Activated naive CD4-positive, alpha-beta T cell treated with anti-CD3 and anti-CD28 coated beads, Interleukin-2, amount 10 ng/mL, durations not matched to agents 7 days and 5 days (primary cell): ENCODE measurements at places on chromosomes 16 and 17.

DNA sequence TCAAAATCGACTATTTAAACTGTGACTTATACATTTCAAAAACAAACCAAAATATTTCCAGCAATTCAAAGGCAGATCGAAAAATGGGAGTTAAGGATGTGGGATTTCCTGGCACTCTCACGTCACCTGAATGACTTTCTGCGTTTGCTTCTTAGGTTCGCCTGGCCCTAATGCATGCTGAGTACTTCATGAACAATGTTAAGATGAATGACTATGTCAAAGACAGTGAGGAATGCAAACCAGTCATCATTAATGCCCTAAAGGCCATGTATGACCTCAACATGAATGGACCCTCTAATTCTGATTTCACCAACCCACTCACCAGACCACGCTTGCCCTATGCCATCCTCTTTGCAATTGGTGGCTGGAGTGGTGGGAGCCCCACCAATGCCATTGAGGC is 7.3 kb downstream of the KLHL10 start:
- DNase-seq = no peak

DNA sequence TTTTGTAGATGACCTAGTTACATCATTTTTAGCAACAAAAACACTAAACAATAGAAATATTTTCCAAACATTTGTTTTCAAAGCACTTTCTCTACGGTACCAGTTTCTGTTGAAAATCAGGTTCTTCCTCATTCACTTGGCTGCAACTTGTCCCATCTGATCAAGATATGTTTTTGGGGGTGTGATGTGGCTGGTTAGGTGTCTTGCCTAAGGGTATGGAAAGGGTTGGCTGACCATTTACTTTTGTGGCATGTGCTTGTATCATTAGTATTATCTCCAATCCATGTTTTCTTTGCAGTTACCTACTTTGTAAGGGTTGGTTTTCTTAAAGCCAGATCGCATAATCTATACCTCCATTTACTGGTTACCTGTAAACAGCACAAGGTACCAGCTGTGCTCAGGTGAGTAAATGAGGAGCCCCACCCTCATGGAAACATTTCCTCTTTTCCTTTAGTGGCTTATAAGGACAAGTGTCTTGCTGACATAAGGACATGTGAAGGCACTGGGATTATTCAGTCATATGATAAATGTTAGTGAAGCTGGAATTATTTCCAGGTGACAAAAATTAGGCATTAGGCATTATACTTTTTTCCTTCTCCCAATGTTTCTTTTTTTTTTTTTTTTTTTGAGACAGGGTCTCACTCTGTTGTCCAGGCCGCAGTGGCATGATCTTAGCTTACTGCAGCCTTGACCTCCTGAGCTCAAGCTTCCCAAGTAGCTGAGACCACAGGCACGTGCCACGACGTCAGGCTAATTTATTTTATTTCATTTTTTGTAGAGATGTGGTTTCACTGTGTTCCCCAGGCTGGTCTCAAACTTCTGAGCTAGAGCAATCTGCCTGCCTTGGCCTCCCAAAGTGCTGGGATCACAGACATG is 162.0 kb downstream of the CCDC182 start:
- DNase-seq = no peak

- DNase-seq = no peak
These were observed 42.0 kb upstream of the MMD start for GRCh38 chr17:55463600-55463999.

DNA sequence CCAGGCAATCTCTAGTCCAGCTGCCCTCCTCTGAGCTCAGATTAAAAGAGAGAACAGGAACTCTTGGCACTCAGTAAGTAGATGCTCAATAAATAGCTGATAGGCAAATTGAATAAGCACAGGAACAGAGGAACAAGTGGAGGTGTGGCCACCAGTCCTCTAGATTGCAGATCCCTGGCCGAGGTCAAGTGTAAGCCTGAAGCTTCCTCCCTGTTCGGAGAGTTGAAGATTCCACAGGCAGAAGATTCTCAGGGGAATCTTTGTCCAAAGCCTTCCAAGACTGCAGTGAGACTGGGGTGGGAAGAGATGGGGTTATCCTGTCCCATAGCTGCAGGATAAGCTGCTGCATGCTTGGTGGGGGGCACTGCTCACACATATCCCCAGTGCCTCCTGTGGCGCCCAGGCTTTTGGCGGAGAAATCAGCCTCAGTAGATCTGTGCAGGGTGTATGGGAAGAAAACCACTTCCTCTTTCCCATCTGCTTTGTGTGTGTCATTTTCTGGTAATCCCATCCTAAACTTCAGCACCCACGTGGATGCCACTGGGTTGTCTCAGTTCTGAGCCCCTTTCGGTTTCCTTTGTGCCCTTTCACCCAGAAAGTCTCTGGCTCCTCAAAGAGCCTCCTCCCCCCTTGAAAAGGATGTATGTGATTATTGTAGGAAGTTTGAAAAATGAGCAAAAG is 12.1 kb downstream of the CD300A start:
- DNase-seq = peak; percentile 59

DNA sequence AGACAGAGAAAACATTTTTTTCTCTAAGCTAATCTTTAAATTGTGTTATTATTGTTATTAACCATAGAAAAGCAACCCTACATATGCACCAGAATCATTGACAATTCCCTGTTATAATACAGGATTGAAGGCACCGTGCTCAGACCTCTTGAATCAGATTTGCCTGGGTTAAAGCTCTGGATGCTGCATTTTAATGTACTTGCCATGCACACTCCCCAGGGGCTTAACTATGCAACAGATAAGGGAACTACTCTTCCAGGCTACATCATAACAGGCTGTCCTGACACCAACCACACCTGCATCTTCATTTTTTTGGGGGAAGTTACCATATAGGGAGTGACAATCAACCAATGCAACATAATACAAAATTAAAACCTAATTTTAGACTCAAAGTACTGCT is 1187.6 kb upstream of the CDH8 start:
- DNase-seq = no peak

- no peak for DNase-seq
These were observed 127.0 kb downstream of the ABCC1 start for GRCh38 chr16:16076423-16076813.

- no peak for DNase-seq
These were observed 30.5 kb downstream of the BAIAP2 start for GRCh38 chr17:81065500-81065899.

DNA sequence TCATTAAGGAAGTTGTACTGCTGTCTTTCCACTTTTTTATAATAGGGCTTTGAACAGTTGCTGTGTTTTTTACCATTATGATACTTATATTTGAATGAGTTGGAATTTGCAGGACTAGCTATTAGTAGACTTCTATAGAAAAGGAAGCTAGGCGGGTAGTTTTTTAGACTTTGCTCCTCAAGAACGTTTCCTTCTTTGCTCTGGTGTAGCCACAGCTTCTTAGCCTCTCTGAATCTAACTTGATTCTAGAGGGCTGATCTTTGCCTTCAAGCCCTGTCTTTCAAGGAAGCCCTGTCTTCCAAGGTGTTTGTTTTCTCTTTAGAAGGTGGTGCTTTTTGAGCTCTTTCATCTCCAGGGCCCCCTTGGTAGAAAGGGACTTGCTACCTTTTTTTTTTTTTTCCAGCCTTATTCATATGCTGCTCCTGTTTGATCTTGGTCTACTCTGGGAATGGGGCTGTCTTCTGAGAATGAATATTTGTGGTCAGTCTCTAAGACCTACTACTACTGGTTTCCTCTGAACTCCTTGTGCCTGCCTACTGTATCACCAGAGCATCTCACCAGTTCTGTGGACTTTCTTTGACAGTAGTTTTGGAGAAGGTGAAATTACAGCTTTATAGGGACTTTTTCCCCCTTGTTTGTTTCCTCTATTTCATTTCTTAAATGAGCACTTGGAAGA is 52.3 kb upstream of the RASL10B start:
- no peak for DNase-seq

GRCh38 chr17:10127819-10128425 is 70.5 kb downstream of the GAS7 start:
- DNase-seq = no peak

- peak; percentile 33 for DNase-seq
These were observed 24.0 kb upstream of the SSTR5 start for GRCh38 chr16:1048442-1049112.

DNA sequence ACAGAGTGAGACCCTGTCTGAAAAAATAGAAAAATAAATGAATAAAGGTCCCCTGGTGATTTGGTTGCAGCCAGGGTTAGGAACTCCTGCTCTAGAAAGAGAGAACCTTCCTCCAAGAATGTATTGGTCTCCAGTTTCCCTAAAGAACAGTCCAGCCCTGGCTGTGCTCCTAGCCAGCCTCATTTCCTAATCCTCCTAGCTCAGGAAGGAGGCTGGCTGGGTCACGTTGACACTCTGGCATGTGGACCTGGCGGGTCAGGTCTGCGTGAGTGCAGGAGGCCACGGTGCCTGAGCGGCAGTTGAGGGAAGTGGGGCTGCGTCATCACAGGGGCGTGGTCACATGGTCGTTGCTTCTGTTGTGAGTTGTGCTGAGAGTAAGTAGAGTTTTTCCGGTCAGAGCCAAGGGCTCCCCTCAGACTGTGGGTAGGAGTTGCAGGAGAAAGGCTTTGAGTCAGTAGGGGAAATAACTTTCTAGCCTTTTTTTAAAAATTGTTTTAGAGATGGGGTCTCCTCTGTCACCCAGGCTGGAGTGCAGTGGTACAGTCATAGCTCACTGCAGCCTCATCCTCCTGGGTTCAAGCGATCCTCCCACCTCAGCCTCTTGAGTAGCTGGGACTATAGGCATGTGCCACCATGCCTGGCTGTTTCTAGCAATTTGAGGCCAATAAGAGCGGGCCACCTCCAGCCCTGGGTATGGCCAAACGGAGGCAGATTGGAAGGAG is 194.0 kb upstream of the CIBAR2 start:
- DNase-seq = peak; percentile 95

- DNase-seq = no peak
These were observed 4.8 kb upstream of the PPP1R9B start for GRCh38 chr17:50155115-50155819.

DNA sequence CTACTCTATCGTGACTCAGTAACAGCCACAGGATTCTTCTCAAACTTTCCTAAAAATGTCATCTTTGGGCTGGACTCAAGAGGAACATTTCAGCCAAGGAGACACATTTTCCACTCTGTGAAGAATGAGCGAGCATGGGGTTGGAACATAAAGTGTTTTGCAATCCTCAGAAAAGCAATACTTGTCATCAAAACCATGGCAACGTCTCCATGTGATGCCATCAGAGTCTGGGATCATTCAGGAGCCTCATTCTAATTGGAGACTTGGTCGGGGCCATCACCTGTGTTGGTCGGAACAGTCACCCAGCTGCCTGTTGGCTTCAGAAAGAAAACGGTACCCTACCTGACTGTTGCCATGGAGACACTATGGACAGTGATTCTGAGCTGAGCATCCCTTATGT is 25.5 kb downstream of the MYOCD start:
- no peak for DNase-seq

DNA sequence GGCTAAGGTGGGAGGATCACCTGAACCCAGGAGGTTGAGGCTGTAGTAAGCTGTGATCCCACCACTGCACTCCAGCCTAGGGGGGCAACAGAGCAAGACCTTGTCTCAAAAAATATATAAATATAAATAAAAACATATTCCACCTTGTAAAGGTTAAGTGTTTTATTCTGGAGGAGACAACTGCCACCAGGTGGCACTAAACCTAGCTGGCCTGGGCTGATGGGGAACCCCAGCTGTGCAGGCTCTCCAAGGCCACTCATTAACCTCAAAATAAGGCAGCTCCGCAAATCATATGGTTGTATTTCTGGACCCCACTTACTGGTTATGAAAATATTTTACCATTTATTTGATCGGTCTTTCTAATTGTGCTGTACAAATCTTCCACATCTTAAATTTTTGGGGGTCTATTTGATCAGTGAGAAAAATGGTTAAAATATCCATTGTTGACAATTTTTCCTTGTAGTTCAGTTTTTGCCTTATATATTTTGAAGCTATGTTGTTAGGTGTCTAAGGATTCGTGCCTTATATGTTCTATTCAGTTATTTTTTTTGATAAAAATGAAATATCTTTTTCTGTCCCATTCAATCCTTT is 8.5 kb upstream of the ICAM2 start:
- DNase-seq = peak; percentile 83

GRCh38 chr16:57883953-57884654 is 81.8 kb upstream of the KIFC3 start:
- DNase-seq = no peak

DNA sequence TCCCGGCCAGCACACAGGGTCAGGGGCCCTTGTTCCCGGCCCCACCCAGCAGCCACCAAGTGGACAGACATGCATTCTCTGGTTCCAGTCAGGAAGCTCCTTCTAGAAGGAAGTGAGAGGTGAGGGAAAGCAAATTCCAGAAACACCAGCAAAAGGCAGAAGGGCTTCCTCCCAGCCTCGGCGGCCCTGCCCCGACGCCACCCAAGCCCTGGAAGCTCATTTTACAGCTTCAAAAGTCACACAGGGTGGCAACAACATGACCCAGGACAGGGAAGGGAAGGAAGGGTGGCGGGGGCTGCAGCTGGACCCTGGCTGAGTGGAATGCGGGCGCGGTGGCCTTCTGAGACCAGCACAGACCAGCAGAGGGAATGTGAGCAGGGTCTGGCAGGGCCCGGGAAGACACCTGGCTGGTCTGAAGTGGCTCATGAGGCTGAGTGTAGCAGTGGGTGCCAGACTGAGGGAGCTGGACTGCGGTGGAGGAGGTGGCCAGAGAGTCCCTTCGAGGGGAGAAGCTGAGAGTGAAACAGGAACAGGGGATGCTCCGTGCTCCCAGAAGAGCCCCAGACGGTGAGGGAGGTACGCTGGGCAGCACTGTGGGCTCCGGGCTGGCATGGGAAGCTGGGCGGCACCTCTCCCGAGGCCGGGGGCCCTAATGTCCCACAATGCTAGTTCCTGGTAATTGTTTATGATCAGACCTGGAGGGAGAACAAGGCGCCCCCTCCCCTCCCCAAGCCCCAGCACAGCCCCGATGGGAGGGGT is 1.9 kb upstream of the UNC13D start:
- DNase-seq = no peak

DNA sequence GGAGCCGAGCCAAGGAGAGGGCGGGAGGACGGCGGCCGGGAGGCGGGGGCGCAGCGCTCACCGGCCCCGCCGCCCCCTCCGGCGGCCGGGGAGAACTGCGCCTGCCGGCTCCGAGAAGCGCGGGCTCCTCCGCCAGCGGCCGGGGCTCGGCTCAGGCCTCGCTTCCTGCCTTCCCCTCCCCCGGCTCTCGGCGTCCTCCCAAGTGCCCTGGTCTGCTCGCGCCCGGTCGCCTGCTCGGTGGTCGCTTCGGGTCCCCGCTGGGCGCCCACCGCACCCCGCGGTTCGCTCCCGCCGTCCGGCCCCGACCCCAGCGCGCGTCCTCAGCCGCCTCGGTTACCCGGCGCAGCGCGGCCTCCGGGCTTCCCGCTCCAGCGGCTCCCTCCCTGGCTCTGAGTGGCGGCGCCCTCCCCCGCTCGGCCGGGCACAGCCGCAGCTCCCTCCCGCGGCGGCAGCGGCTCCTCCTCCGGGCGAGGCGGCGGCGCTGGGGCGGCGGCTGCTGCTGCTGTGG is 313 bp downstream of the UBTF start:
- peak; percentile 76 for DNase-seq
